Kidney (tissue), 22 donors: ENCODE measurements at places on chromosomes 2 and 18.

DNA sequence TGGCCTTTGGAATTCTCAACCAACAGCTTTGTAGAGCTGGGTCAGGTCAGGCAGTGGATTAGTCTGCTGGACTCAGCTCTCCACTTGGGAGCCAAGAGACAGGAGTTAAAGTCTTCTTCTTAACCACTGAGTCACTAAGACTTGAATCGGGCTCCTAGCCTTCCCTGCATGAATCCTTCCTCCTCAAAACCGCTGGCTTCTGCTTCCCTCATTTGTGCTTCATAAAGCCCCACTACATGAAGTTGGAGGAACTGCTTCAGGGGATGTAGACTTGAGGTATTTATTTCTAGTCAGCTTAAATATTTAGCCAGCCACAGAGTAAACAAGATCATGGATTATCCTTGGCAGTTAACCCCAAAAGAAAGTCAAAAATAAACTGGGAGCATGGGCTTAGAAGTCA is 536.3 kb upstream of the TNP1 start:
- DNase-seq, result no peak

- DNase-seq, result peak; percentile 46
Observed at GRCh38 chr2:71882949-71883472, 264.7 kb downstream of the CYP26B1 start.

DNA sequence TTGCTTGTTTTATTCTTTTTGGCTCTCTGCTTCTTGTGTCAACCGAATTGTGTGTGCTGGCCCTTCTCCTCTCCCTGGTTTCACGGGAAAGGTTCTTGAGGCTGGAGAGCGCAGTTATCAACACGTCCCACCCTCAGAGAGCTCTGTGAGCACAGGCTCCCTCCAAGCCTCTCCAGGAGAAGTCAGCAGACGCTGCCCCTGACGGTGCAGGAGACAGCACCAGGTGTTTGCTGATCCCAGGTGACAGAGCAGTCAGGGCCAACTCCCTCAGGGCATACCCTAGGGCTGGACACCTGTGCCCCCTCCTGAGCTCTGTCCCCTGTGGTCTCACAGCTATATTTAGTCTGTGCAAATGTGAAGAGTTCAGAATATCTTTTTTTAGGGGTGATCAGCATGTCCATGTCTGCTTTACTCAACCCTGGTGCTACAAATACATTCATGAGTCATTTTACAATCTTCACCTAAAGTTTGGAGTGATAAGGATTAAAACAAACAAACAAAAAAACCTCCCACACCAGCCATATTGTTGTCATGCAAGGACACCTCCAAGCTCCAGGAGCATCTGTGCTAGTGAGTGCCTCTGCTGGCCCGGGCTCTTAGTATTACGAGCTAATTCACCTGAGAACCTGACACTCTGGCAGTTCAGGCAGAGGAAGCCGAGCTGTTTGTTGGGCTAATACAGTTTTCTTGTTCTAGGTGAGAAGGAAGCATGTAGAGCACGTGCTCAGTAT is 65.9 kb upstream of the TMEM200C start:
- DNase-seq, result no peak

DNA sequence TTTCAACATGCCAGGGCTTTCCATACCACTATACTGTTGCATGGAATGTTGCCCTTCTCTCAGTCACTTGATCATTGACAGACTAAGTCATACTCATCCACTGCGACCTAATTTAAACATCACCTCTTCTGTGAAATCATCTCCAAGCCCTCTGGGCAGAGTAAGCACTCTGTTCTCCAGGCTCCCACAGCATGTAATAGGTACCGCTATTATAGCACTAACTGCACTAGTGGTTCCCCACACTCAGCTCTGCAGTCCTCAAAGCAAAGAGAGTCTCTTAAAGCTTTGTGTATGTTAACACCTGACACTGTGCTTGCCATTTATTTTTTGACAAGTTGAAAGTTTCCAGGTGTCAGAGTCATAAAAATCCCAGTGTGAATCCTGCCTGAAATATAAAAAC is 947.2 kb downstream of the ERBB4 start:
- no peak for DNase-seq

GRCh38 chr18:39846265-39846664 is 2108.8 kb upstream of the PIK3C3 start:
- no peak for DNase-seq

DNA sequence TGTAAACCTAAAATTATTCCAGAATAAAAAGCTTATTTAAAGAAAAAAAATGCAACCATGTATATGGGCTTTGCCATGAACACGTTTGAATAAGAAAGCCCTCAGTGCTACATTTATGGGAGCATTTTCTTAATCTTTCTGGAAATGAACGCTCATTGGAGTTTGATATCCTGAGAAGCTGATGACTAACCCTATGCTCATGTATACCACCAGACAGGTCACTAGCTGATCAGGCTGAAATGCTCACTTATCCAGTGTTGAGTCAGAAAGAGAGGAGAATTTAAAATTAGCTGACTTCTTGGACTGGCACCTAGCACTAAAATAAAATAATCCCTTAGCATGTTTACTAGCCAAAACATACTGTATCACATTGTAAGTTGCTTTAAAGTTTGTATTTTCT is 254.9 kb upstream of the SIX3 start:
- no peak for DNase-seq

GRCh38 chr18:24446953-24447538 is 13.4 kb upstream of the HRH4 start:
- DNase-seq, result peak; percentile 12

DNA sequence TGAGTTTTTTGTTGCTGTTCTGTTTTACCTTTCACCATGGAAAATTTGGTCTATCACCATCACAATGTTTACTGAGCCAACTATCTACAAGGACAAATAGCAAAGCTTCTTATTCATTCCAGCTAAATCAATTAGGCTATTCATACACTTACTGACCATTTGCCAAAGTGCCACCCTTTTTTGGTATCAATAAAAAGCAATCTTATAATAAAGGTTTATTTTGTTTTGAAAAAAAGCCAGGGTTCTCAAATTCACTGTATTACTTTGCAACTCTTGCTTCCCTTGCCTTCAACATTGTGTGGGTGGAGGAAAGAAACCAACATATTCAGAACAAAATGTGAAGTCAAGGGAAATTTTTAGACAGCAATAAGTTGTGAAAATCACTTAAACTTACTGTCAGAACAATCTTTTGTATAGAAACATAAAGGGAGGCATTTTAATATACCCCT is 15.3 kb downstream of the PELI1 start:
- DNase-seq, result no peak

GRCh38 chr2:64234785-64235184 is 90.6 kb upstream of the PELI1 start:
- no peak for DNase-seq

DNA sequence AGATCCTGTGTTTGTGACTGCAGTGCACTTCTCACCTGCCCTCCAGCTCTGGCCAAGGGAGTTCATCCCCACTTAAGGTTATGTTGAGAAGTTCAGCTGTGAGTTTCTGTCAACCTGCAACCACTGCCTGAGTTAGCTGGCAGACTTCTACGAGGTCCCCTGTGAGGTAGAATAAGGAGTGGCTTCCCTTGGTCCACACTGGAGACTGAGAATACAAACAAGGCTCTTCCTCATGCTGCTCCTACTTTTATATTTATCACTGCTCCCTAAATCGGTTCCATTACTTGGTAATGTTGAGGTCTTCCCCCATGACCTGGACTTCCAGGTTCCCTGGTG is 353.2 kb upstream of the CWC22 start:
- no peak for DNase-seq

GRCh38 chr2:151669585-151670081 is 64.6 kb downstream of the NEB start:
- peak; percentile 23 for DNase-seq

GRCh38 chr18:3434685-3435084 is 15.3 kb upstream of the TGIF1 start:
- no peak for DNase-seq

DNA sequence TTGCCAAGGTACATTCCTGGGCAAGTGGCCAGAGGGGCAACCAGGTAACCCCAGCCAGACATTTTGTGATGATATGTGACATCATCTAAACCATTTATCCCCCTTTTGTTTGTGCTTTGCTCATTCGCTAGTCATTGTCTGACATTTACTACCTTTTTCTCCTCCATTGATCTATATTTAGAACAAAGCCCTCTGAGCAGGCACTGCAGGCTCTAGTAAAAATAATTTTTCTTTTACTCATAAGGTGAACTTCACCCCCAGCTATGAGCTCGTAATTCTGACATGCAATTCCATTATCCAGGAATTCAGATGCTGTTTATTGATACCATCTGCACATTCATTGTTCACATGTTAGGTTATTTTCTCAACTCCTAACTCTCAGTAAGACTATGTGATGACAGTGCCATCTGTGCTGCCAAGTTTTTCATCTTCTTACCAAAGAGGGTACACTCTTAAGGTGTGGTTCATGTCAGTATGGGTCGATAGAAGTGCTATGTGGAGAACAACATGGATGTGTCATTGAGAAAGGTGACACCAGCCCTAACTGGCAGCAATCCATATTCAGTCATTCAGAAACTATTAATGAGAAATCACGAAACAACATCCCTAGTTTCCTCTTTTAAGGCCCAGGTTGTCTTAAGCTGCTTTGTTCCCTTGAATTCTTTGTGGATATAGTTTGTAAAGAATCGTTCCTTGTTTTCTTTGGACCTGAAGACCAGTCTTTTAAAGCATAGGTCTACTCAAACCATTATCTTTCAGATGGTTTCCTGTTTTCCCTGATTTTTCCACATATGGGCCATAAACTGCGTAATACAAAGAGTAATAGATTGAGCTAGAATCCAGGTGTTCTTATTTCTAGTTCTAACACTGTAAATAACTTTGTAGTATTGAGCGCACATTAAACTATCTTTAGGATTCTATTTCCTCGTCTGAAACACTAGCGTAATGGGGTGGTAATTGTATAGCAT is 978.1 kb upstream of the CDH2 start:
- DNase-seq, result no peak

DNA sequence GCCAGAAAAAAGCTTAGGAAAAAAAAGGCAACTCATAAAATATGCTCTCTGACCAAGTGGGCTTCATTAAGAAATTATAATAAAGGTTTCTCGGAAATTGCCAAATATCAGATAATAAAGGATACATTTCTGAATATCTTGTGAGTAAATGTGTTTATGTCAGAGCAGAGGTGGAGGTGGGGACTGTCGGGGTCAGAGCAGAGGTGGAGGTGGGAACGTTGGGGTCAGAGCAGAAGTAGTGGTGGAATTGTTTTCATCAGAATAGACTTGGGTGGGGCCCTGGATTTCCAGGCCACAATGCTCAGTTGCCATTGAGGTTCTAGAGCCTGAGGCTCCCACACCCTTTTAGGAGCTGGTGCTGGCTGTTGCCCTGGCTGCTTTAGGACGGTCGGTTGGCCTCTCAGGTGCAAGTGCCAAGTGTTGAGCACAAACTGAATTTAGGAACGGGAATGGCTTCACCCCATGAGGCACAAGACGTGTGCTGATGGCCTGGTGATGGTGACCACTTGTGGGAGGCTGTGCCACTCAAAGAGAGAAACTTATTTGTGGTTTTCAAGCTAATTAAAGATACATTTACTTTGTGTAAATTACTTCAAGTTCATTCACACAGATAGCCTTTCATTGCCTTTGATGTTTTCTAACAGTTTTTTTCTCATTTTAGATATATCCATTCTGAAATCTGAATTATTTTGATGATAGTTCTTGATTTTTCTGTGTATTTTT is 131.5 kb downstream of the ATP9B start:
- DNase-seq, result peak; percentile 19

DNA sequence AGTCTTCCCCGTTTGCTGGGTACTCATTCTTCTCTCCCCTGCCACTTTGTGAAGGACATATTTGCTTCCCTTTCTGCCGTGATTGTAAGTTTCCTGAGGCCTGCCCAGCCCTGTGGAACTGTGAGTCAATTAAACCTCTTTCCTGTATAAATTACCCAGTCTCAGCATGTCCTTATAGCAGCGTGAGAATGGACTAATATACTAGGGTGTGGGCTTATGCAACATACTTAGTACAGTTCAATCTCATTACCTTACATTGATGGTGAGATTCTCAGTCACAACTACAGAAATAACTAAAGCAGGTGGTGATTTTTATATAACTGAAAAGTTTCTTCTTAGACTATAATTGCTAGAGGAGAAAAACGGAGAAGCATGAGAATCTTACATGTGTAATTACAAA is 237.9 kb upstream of the MMADHC start:
- no peak for DNase-seq

- no peak for DNase-seq
Observed at GRCh38 chr2:206408323-206409320, 34.7 kb upstream of the ADAM23 start.

DNA sequence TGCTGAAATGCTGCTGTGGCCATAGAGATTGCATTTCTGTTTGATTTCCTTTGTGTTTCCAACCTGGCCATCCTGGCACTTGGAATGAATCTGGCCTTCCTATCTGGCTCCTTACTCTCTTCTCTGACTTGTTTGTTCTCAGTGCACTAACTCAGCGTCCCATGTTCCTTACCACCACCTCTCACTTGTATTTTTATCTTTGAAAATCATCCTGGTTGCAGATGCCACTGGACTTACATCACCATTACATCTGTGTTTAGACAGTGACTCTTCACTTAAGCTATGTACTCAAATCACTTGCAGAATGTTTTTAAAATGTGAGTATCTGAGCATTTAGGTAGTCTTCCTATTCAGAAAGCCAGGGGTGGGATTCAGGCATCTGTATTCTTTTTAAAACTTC is 239.5 kb downstream of the WDR7 start:
- DNase-seq, result no peak

- peak; percentile 72 for DNase-seq
Observed at GRCh38 chr18:32549248-32550110, 78.8 kb upstream of the GAREM1 start.

- DNase-seq, result peak; percentile 80
Observed at GRCh38 chr2:222561817-222562645, 93.9 kb downstream of the FARSB start.

DNA sequence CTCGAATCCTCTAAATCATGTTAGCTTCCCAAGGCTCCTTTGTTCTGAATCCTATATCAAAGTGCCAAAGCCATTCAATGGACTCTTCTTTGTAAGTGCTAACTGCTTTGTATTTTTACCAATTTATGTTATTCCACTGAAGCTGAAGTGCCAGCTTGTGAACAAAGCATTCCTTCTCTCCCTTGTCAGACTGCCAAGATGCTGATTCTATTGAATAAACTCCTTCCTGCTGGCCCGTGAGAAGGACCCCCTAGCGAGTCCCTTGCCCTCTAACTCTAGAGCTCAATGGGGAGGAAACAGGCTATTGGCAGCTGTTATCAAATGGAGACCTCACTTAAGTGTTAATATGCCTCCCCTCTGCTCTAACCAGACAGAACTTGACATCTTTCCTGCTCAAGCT is 1097.9 kb upstream of the CNTNAP5 start:
- no peak for DNase-seq

- DNase-seq, result peak; percentile 82
Observed at GRCh38 chr18:76495435-76496193, 572 bp upstream of the ZNF516 start.
